ENCODE measurements at places on chromosomes 1 and 21. TPM values are rescaled to one million over a fixed set of nuclear protein-coding genes. Genes with fewer than 3 reads are reported as not detected.

The GBP1 gene
- 17.9 TPM for total RNA-seq

The CAMK2N1 gene
- total RNA-seq, result 80.6 TPM

The NES gene
- total RNA-seq, result 50.7 TPM

The ELAPOR1 gene
- 1.3 TPM for total RNA-seq

The PLPPR4 gene
- total RNA-seq, result 0.09 TPM

The OR2T3 gene
- not detected for total RNA-seq

The KRTAP12-2 gene
- total RNA-seq, result not detected

- H3K27me3 ChIP-seq, result no peaks in the 10 kb centered on the region
- H3K36me3 ChIP-seq, result no peaks in the 10 kb centered on the region
- H3K4me3 ChIP-seq, result no peak overlapping the region
- no peak overlapping the region for H3K27ac ChIP-seq
- H3K4me1 ChIP-seq, result no peaks in the 10 kb centered on the region
Measured at GRCh38 chr1:7912145-7912544, 28.5 kb downstream of the TNFRSF9 start.

- H3K4me3 ChIP-seq, result no peak overlapping the region
- H3K27me3 ChIP-seq, result no peaks in the 10 kb centered on the region
- H3K4me1 ChIP-seq, result peaks cover 4% of the 10 kb centered on the region
- H3K27ac ChIP-seq, result no peak overlapping the region
Measured at GRCh38 chr1:33056426-33056825, 19.7 kb upstream of the AK2 start.

DNA sequence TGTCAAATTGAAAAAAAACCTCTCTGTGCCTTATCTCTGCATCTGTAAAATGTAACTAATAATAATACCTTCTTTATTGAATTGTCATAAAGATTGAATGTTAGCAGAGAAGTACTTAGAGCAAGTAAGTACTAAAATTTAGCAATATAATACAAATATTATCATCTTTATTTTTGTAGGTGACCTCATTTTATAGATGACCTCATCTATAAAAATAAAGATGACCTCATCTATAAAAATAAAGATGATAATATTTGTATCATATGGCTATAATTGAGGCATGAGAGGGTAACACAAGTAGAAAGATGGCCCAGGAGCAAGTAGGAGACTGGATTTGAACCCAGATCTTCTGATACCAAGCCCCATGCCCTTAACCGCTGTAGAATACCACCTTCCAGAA lies 193.2 kb upstream of the FOXD3 start:
- H3K36me3 ChIP-seq, result no peaks in the 10 kb centered on the region
- no peak overlapping the region for H3K27ac ChIP-seq
- no peaks in the 10 kb centered on the region for H3K4me1 ChIP-seq
- H3K4me3 ChIP-seq, result no peak overlapping the region
- DNase-seq, result no peak

GRCh38 chr1:30718636-30719405 lies 4.6 kb downstream of the MATN1 start:
- peak overlapping the region; percentile 99 for H3K27ac ChIP-seq
- H3K27me3 ChIP-seq, result no peaks in the 10 kb centered on the region
- H3K36me3 ChIP-seq, result no peaks in the 10 kb centered on the region
- no peaks in the 10 kb centered on the region for H3K4me1 ChIP-seq
- H3K4me3 ChIP-seq, result peak overlapping the region; percentile 3

DNA sequence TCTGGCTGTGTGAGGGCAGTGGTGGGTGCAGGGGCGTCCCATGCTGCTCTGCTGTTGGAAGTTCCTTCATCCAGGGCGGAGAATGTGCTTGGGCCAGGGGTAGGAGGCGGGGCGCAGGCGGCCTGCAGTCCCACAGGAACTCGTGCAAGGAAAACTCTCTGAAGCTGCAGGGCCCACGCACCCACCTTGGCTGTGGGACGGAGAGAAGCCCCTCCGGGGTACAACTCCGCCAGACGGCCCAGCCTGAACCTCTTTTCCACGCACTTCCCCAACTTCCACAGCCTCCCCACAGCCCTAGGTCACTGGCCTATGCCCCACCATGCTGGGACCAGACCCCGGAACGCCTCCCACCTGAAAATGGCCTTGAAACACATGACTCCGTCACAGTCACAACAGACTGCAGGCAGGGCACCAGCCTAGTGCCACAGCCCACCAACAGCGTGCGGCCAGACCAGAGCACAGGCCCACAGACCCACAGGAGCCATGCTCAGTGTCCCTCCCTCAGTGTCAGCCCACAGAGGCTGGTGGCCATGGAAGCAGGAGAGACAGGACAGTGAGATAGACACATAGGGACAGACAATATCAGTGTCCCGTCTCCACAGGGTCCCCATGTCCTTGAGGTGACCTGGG lies 47.8 kb downstream of the WNT9A start:
- no peak overlapping the region for H3K27ac ChIP-seq
- peak; percentile 38 for DNase-seq
- no peak overlapping the region for H3K4me3 ChIP-seq
- H3K27me3 ChIP-seq, result no peaks in the 10 kb centered on the region

DNA sequence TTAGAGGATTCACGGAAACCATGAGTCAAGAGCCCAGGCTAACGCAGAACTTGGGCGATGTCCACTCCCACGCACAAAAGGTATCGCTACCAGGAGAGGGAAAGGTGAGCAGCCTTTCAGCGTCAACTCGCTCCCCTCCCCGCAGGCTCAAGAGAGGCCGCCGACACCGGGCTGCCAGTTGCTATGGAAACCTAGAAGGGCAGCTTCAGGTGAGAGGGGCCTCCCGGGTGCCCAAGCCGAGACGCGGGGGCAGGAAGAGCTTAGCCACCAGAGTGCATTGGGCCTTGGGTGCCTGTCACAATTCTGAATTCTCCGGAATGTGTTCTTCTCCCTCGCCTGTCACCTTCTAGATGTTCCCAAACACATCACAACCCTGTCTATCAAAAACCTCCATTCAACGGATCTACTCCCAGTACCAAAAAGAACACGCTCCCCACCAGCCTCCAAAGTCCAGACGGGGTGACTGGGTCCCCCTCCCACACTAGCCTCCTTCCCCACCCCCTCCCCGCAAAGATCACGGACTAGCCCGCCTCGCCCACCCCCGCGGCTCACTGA lies 694 bp downstream of the MEAF6 start:
- no peaks in the 10 kb centered on the region for H3K27me3 ChIP-seq
- H3K4me1 ChIP-seq, result no peaks in the 10 kb centered on the region
- H3K4me3 ChIP-seq, result peak overlapping the region; percentile 79
- H3K36me3 ChIP-seq, result peaks cover 4% of the 10 kb centered on the region
- H3K27ac ChIP-seq, result peak overlapping the region; percentile 63

GRCh38 chr21:25898671-25899070 lies 163.9 kb downstream of the GABPA start:
- peaks cover 5% of the 10 kb centered on the region for H3K36me3 ChIP-seq
- DNase-seq, result no peak
- no peak overlapping the region for H3K27ac ChIP-seq
- H3K4me1 ChIP-seq, result peaks cover 4% of the 10 kb centered on the region
- no peak overlapping the region for H3K4me3 ChIP-seq

DNA sequence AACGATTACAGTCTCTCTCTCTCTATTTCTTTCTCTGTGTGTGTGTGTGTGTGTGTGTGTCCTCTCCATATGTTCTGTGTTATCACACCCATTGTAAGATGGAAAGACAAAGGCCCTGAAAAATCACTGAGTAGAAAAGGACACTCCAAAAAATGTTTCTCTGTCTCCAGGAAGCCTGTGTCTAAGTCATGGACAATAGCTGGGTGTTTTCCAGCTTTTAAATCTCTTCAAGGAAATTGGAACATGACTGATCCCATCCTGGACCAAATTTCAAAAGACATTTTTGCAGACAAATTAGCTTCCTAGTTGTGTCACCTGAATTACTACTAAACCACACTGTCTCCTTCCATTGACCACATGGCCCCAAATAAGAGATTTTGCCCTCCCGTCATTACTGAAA lies 31.0 kb upstream of the LMX1A start:
- H3K4me3 ChIP-seq, result no peak overlapping the region
- H3K27me3 ChIP-seq, result no peaks in the 10 kb centered on the region
- no peaks in the 10 kb centered on the region for H3K36me3 ChIP-seq
- no peak overlapping the region for H3K27ac ChIP-seq

- H3K27ac ChIP-seq, result no peak overlapping the region
- no peaks in the 10 kb centered on the region for H3K36me3 ChIP-seq
- DNase-seq, result no peak
- H3K27me3 ChIP-seq, result no peaks in the 10 kb centered on the region
Measured at GRCh38 chr1:8112611-8113261, 86.6 kb upstream of the ERRFI1 start.

DNA sequence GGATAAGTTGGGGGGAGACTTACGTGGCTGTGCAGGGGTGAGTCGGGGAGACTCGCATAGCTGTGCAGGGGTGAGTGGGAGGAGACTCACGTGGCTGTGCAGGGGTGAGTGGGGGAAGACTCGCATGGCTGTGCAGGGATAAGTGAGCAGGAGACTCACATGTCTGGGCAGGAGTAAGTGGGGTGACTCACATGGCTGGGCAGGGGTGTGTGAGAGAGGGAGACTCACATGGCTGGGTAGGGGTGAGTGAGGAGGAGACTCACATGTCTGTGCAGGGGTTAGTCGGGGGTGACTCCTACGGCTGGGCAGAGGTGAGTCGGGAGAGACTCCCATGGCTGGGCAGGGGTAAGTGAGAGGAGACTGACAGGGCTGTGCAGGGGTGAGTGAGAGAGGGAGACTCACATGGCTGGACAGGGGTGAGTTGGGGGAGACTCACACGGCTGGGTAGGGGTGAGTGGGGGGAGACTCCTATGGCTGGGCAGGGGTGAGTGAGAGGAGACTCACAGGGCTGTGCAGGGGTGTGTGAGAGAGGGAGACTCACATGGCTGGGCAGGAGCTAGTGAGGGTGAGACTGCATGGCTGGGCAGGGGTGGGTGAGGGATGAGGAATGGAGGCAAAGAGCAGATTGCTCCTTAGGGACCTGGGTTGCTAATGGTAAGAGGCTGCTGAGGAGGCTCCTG lies 56.0 kb upstream of the ABCG1 start:
- no peaks in the 10 kb centered on the region for H3K27me3 ChIP-seq
- no peak overlapping the region for H3K4me3 ChIP-seq
- H3K4me1 ChIP-seq, result peaks cover 4% of the 10 kb centered on the region
- DNase-seq, result no peak

- no peak overlapping the region for H3K27ac ChIP-seq
- no peak for DNase-seq
- H3K36me3 ChIP-seq, result no peaks in the 10 kb centered on the region
- no peaks in the 10 kb centered on the region for H3K4me1 ChIP-seq
Measured at GRCh38 chr1:17731460-17731859, 23.7 kb upstream of the ACTL8 start.

GRCh38 chr1:10286244-10286643 lies 75.9 kb downstream of the KIF1B start:
- H3K36me3 ChIP-seq, result peaks cover 8% of the 10 kb centered on the region
- no peaks in the 10 kb centered on the region for H3K27me3 ChIP-seq
- no peaks in the 10 kb centered on the region for H3K4me1 ChIP-seq
- H3K27ac ChIP-seq, result no peak overlapping the region
- no peak overlapping the region for H3K4me3 ChIP-seq
- DNase-seq, result no peak

- H3K27me3 ChIP-seq, result no peaks in the 10 kb centered on the region
- no peak for DNase-seq
- H3K4me1 ChIP-seq, result no peaks in the 10 kb centered on the region
- H3K27ac ChIP-seq, result no peak overlapping the region
- H3K4me3 ChIP-seq, result no peak overlapping the region
- H3K36me3 ChIP-seq, result no peaks in the 10 kb centered on the region
Measured at GRCh38 chr1:30753660-30754123, 3.9 kb downstream of the LAPTM5 start.

- H3K27me3 ChIP-seq, result no peaks in the 10 kb centered on the region
- H3K27ac ChIP-seq, result no peak overlapping the region
Measured at GRCh38 chr1:95562230-95562629, 328.2 kb downstream of the RWDD3 start.

DNA sequence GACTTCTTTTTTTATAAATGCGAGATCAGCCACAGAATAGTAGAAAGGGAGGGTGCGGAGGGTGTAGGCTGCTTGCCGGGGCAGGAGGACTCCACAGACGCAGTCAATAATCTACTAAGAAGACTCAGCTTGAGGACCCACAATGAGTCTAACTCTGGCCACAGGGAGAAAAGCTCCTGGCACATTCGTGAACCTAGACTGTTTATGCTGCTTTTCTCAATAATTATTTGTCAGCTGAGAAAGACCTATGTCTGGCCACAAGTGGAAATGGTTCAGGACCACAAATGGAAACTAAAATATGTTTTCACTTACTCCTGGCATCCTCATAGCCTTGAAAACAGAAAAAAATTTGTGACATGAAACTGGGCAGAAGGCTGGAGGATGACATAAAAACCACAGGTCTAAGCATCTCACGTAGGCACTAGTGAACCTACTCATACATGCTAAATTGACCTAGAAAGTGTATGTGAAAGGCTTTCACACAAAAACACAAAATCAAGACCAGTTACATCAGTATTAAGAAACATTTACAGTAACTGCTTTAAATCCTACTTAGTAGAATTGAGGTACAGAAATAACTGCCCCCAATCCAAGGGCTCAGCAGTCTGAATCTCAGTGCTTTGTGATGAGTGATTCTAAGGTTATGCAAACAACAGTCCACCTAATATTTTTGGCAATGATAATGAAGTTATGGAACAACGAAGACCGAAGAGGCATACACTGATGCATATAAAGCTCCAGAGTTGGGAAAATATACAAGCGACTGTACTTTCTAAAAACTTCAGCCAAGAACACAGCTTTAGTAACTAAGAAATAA lies 159.5 kb downstream of the SLC45A1 start:
- H3K27me3 ChIP-seq, result no peaks in the 10 kb centered on the region
- H3K4me3 ChIP-seq, result peak overlapping the region; percentile 15
- H3K4me1 ChIP-seq, result peaks cover 27% of the 10 kb centered on the region
- no peak for DNase-seq

GRCh38 chr1:235077163-235077540 lies 51.5 kb downstream of the TOMM20 start:
- H3K4me3 ChIP-seq, result no peak overlapping the region
- peaks cover 2% of the 10 kb centered on the region for H3K36me3 ChIP-seq
- DNase-seq, result no peak
- peak overlapping the region; percentile 84 for H3K27ac ChIP-seq
- peaks cover 16% of the 10 kb centered on the region for H3K4me1 ChIP-seq
